Adipocyte (in vitro differentiated cells): ENCODE measurements at places on chromosomes 5 and 9.

- DNase-seq: no peak
These were observed 540.3 kb downstream of the GABRG2 start for GRCh38 chr5:162607879-162608278.

- DNase-seq: no peak
These were observed 328.9 kb downstream of the NR2F1-AS1 start for GRCh38 chr5:93252165-93252564.

GRCh38 chr9:82115331-82115730 is 126.8 kb downstream of the SPATA31D1 start:
- DNase-seq: no peak

DNA sequence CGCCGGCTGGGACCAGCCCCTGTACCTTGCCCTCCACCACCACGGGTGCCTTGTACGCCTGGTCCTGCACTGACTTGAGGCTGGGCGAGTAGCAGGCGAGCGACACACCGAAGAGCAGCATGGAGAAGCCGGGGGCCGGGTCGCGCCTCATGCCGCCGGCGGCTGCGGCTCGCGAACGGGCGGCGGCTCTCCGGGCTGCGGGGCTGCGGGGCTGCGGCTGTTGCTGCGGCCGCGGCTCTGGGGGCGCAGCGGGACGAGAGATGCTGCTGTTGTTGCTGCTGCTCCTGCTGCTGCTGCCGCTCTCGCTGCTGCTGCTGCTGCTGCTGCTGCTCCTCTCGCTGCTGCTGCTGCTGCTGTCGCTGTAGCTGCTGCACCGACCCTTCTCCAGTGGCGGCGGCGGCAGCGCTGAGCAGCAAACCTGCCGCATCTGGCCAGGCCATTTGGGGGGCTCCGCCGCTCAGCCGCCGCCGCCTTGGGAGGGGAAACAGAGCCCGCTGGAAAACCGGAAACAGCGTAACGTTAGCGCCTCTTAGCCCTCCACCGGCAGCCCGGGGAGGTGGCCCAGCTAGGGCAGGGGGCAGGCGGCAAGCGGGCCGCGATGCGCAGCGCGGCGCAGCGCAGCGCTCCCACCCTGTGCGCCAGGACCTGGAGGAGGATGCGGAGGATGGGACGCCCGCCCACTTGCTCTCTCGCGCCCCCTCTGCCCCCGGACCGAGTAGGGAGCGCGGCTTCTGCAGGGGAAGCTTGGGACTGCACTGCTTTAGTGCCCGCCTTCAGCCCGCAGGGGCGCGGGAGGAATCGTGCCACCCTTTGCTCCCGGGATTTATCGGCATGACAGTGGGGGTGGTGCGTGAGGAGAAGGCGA is at the start of gene NRG2:
TSS of gene NRG2 (minus strand) at position 657 of the 865 bp plus-strand sequence.
- peak; percentile 75 for DNase-seq

DNA sequence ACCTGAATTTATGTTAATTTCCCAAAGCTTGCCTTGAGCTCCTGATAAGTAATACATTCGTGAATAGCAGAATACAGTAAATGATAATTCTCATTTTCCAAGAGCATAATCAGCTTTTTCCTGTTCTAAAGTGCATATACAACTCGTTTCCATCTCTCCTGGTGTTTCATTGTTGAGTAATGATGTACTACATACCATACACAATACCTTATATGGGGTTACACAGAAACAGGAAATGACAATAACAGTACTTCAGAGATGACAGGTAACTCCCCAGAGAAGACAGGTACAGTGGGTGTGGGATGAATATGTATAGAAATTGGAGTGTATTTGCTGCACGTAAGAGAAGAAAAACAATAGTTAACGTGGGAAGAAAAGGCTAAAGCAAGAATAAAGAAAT is 287.1 kb downstream of the TENT4A start:
- no peak for DNase-seq

DNA sequence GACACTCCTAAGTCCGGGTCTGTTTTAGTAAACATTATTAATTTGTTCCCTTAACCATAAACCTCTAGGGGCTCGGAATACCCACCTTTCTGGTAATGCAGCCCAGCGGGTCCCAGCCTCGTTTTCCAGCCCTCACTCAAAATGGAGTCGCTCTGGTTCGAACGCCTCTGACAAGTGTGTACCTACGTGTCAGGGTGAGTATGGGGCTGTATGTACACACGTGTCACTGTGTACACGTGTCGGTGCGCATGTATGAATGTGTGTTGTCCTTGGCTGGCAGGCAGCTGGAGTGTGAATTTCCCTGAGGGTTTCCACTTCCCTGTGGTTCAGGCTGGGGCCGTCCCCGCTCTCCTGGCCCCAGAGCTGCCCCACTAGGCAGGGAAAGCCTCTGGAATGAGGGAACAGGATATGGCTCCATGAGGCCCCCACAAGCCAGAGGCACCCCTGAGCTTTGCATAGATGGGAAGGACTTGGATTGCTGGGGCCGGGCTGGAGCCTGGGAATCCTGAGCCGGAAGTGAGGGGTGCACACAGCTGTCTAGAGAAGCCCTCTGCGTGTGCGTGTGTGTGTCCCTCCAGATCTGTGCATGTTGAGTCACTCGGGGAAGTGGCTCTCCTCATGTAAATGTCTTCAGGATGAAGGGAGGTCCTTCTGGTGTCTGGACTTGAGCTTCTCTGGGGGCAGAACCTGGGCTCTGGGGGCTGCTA is 160.8 kb upstream of the IER5L start:
- no peak for DNase-seq

DNA sequence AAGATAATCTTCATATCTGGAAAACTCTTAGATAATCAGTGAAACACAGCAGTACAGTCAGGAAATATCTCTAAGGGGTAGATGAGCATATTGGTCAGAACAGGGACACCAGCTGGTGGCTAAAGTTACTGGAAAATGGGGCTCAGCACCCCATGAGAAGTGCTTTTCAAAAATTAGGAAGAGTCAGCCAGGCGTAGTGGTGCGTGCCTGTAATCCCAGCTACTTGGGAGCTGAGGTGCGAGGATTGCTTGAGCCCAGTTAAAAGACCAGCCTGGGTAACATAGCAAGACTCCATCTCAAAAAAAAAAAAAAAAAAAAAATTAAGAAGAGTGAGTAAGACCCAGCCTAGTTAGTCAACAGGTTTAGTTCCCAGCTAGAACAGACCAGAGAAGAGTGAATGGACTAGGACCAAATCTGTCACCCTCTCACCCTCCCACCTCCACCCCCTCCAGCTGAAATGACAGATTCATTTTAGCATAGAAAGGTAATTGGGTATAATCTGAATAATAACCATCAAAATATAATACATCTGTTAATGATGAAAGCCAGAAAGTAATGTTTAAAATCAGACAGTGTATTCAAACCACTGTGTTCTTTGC is 120.9 kb downstream of the CDC42SE2 start:
- DNase-seq: no peak

- no peak for DNase-seq
These were observed 124.8 kb downstream of the DRD1 start for GRCh38 chr5:175319199-175319598.

DNA sequence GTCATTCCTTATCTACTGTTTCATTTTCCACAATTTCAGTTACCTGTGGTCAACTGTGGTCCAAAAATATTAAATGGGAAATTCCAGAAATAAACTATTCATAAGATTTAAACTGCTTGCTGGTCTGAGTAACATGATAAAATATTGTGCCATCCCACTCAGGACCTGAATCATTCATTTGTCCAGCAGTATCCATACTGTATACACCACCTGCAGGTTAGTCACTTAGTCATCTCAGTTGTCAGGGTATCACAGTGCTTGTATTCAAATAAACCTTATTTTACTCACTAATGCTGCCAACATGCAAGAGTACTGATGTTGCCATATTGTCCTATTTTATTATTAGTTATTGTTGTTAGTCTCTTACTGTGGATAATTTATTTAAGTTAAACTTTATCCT is 139.7 kb downstream of the FBXO4 start:
- no peak for DNase-seq

DNA sequence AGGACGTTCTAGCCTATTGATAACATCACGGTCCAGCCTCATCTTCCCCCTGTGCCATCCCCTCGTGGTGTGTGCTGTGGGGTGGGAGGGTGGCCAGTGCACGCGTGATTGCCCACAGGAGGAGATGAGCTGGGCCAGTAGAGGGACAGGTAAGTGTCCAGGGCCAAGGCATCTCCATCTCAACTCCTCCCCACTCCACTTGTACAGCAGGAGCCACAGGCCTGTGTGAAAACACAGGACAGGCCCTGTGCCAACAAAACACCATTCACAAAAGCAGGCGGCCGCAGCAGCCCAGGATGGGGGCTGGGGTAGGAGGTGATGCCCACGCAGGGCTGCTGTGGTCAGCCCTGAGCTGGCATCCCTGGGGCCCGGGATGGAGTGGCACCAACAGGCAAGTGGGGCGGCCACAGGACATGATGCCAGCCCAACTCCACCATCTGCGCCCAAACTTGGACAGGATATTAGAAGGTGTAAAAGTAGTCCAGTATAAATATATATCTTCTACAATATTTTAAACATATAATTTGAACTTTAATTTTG is 32.6 kb downstream of the TPPP start:
- DNase-seq: no peak

DNA sequence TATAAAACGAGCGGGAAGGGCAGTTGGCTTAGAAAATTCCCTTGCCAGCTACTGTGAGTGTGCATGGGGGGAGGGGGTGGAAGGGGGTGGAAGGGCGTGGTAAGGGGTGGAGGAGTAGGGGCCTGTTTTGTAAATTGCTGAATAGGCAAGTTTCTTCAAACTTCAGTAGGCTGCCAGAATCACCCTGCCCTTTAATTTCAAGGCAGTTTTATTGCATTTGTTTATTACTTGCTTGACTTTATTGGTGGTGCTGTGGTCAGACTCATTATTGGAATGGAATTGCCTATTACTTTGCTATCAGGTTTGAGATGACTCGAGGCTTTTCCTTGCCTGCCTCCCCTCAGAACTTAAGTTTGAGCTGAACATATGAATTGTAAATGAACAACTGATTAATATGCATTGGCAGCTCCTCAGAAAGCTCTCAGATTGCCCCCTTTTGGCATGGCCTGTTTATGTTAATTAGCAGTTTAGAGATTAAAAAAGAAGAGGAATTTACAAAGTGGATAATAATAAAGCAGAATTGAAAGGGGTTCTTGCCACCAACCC is 76.0 kb downstream of the SEMA6A start:
- no peak for DNase-seq

- DNase-seq: no peak
These were observed 32.8 kb upstream of the PUM3 start for GRCh38 chr9:2876726-2877125.

- peak; percentile 49 for DNase-seq
These were observed 3.6 kb downstream of the GPR21 start for GRCh38 chr9:123036893-123037545.

GRCh38 chr5:30932273-30933017 is 261.0 kb upstream of the CDH6 start:
- DNase-seq: no peak

DNA sequence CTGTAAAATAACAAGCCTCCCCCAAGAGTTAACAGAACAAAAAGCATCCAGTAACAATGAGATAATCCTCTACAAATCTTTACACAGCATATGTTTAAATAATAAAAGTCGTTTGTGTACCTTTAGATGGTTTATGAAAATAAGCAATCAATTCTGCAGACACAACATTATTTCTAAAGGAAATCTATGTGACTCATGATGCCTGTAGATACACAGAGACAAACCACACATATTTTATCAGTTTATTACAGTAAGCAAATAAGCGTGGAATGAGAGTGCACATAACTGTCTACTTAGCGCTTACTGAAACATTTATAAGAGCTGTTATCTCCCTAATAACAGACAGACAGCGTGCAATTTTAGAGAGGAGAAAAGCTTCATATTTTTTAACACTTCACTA is 243.6 kb downstream of the AP3B1 start:
- peak; percentile 16 for DNase-seq

DNA sequence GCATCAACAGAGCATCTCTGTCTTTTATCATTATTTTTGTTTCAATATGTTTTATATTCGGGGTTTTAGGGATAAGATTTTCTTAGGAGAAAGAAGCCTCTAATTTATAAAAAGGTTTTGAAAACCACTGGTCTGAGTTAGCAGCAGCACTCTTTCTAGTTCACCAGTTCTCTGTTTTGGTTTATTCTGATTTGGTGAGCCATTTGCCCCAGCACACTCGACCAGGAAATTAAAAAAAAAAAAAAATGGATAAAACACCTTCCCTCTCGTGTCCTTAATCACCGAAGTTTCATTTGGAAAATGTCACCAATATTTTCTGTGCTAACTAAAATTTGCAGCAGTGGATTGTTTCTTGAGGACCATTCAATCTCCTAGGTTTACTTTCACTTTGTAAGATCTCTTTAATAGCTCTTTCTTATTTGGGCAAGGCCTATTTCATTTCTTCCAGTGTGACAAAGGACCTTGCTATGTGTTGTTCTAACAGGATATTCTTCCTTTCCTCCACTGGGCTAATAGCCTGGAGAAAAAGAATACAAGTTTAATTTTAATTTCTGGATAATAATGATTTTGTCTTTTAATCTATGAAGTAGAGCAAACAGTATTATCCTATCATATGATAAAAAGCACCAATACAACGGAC is 57.8 kb upstream of the ANXA1 start:
- peak; percentile 56 for DNase-seq

DNA sequence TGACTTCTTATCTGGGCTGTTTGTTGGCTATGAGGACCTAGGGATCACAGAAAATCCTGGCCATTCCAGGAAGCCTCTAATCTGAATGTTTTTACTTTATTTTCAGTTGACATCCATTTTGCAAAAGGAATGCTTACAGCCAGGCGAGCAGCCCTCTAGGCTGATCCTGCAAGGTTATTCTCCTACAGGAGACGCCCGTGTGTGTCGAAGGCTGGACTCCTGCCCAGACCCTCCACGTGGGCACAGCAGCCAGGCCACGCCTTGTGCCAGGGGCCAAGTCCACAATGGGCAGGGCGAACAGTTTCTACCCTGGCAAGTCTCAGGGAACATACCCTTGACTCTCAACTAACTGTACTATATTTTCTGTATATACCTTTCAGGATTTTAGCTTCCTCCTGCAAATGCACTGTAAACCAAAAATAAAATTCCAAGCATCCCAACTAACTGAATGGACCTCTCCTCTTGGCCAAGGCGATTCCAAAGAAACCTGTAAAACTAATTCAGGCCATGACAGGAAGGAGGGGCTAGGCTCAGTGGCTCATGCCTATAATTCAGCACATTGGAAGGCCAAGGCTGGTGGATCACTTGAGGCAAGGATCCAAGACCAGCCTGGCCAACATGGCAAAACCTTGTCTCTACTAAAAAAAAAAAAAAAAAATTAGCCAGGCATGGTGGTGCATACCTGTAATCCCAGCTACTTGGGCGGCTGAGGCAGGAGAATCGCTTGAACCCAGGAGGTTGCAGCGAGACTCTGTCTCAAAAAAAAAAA is 5.7 kb downstream of the CMBL start:
- DNase-seq: no peak

GRCh38 chr9:87708986-87709728 is 16.8 kb upstream of the CTSL start:
- no peak for DNase-seq
